ENCODE measurements at places on chromosomes 6 and 20.

- no peak for DNase-seq
These were observed 10.4 kb upstream of the TRIB3 start for GRCh38 chr20:370151-370600.

GRCh38 chr6:20403070-20403765 lies 1.5 kb downstream of the E2F3 start:
- peak; percentile 93 for DNase-seq

- DNase-seq = no peak
These were observed 27.4 kb downstream of the ASXL1 start for GRCh38 chr20:32385541-32385940.

DNA sequence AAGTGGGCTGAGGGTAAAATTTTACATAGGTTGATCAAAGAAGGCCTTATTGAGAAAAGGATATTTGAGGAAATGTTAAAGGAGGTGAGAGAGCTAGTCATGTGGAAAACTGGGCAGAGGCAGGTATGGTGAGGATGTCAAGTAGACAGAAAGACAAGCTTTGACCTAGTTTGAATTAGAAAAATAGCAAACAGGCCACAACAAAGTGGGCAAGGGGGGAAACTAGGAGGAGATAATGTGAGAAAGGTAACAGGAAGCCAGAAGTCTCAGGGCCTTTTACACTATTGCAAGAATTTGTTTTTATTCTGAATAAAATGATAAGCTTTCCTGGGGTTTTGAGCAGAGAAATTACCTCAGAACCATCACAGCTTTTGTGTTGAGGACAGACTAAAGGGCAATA lies 115.7 kb downstream of the RWDD2A start:
- DNase-seq = no peak

DNA sequence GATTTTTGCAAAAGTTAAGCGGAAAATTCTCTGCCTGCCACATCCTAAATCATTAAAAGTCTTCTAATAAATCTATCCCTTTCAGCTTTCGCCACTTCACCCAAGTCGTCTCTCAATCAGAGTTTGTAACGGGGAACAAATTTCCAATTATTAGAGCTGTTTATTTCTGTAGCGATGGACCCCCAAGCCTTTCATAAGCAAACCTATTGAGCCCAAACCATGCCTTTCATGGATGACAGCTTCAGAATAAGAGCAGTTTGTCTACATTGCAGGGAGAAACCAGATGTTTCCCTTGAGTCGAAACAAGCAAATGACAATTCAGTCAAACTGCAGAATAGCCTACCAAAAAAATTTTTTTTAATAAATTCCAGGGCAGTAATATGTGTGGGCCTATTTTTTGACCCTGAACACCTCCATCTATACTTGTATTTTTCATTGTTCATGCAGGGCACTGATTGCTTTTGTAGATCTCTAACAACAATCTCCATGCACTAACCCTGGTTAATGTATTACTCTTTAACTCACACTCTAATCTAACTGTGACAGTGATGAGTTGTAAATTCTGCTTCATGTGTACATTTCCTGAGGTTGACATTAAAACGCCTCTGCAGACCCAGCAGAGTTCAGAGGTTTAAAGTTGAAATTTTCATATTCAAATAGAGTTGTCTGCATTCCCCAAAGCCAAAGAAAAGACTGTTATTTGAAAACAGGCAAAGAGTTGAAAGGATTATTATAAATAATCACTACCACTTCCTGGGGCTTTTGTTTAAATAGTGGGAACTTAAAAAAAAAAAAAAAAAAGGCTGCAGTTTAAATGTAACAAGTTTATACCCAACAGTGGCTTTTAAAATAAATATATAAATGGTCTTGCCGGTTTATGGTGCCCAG lies 64.5 kb downstream of the ATP9A start:
- DNase-seq = no peak

DNA sequence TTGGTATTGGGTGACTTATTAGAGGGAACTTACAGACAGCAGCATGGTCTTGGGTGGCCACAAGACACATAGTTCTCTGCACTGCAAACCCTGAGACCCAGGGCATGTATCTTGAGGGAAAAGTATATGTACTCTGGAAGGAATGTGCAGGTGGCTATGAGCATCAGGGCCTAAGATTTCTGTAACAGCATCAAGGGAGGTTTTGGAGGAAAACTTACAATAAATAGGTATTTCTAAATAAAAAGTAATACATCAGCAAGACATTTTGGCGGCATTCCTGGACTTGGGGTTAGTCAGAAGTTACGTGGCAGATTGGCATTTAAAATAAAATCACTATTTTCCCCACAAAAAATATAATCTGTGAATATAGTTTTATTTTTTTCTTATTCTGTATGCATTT lies 8.0 kb upstream of the STX7 start:
- DNase-seq = peak; percentile 72

Data from EL (cell line).